ENCODE measurements at places on chromosomes 5 and 9. TPM values are rescaled to one million over a fixed set of nuclear protein-coding genes. Genes with fewer than 3 reads are reported as not detected.

The C9orf78 gene
- total RNA-seq: 22.1 TPM

The TNFAIP8 gene
- total RNA-seq: 8.5 TPM

The CCNJL gene
- 8.5 TPM for total RNA-seq

The SPARC gene
- 525 TPM for total RNA-seq

The HSPB3 gene
- not detected for total RNA-seq

The SPINK4 gene
- not detected for total RNA-seq

The PCDHB16 gene
- 0.76 TPM for total RNA-seq

The ARL14EPL gene
- under 0.01 TPM for total RNA-seq

Data from dermis microvascular lymphatic vessel endothelial cell (primary cell).